ENCODE measurements at places on chromosomes 6 and 20. TPM values are rescaled to one million over a fixed set of nuclear protein-coding genes. Genes with fewer than 3 reads are reported as not detected.

DNA sequence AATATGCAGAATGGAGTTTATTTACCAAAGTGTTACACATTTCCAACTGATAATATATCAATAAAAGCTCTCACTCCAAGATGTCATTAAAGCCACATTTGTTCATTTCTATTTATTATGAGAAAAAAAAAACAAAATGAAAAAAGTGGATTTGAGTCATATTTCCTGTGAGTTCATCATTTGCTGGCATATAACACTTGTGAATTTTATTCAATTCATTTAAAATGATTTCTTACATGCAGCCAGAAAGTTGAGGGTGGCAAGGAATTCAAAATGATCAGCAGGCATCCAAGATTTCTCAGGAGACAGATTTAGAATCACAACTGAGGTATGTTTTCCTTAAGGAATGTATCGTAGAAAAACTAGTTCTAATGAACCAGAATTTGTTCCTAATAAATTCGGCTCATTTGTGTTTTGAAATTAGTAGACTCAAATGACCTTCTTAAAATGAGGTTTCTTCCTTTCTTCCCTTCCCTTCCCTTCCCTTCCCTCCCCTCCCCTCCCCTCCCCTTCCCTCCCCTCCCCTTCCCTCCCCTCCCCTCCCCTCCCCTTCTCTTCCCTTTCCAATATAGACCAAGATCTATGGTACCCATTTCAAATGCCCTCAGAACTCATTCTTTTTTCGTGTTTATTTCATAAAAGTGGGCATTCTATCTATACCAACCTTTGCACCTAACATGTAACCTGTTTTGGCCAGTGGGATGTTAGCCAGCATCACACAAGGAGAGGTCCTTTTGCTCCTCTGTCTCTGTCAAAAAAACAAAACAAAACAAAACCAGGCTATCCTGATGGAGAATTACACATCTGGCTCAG lies 357.9 kb upstream of the TSHZ2 start:
- DNase-seq = no peak

DNA sequence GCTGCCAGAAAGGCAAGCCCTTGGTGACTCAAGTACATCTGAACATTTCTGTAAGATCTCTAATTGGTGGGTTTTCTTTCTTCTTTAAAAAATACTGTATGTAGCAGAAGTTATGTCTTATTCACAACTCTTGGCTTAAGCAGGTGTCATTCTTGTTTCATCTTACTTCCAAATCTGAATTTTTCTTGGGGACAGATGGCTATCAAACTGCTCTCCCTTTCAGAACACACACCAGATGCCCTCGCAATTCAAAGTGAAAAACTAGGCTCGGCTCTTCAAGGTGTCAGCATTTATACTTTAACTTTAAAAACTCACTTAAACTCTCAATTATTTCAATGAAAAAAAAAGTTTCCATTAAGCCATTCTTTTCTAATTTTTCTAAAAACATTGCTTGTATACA lies 49.7 kb downstream of the PAK5 start:
- DNase-seq = no peak

DNA sequence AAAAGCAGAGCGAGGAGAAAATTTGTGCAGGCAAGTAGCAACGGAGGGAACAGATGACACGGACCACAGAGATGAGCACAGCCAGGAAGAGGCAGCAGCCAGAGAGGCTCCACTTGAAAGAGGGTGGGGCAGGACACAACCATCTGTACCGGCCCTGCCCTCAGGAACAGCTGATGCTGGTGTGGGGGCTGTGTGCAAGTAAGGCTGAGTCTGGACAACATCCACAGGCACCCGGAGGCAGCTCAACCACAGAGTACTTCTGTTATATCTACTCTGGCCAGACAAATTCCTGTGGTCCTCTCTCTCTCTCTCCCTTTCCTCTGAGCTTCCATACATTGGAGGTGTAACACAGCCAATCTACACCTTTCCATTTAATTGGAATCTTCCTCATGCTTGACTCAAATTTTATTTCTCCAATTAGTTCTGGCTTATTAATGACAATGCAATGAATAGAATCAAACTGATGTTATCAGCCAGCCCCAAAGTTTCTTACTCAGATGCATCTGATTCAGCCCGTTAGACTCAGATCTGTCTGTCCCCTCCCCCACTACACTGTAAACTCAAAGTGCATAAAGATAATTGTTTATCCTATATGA lies 24.9 kb downstream of the KIF13A start:
- no peak for DNase-seq

- DNase-seq = no peak
Observed at GRCh38 chr6:70377372-70377771, 35.9 kb upstream of the FAM135A start.

GRCh38 chr6:11683871-11684270 lies 94.7 kb downstream of the ADTRP start:
- no peak for DNase-seq

DNA sequence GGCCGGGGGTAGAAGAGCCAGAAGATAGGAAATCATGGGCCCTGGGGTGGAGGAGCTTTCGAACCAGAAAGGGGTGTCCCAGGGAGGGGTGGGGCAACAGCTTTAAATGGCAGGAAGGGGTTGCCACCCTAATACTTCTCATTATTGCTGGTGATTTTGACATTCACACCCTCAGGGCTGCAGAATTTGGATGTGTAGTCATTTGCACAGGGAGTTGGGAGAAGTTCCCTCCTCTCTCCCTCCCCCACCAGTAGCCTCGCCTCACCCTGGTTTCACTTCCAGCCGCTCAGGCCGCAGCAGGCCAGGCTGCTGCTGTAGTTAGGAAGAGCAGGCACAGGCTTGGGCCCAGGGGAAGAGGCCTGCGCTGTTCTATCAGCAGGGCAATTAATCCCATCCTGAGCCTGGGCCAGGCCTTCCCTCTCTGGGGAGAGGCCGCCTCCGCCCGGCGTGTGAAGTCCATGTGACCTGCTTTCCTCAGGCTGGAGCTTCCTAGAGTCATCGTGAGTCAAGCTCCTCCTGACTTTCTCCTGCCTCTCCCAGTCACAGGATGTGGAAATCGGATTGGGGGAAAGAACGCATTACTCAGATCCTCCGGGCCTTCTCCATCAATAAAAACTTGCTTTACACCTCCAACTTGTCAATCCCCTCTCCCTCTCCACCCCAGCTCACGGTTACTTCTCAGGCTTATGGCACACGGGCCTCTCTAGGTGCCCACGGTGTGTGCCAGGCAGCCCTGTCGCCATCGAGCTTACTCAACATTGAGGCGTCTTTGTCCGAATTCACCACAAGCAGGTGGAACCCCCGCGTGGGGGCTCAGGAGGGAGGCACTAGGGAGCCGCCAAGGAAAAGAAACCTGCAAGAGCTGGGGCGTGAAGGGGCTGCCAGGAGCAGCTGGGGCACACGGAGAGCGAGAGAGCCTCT lies 7.8 kb downstream of the ADTRP start:
- DNase-seq = peak; percentile 87

DNA sequence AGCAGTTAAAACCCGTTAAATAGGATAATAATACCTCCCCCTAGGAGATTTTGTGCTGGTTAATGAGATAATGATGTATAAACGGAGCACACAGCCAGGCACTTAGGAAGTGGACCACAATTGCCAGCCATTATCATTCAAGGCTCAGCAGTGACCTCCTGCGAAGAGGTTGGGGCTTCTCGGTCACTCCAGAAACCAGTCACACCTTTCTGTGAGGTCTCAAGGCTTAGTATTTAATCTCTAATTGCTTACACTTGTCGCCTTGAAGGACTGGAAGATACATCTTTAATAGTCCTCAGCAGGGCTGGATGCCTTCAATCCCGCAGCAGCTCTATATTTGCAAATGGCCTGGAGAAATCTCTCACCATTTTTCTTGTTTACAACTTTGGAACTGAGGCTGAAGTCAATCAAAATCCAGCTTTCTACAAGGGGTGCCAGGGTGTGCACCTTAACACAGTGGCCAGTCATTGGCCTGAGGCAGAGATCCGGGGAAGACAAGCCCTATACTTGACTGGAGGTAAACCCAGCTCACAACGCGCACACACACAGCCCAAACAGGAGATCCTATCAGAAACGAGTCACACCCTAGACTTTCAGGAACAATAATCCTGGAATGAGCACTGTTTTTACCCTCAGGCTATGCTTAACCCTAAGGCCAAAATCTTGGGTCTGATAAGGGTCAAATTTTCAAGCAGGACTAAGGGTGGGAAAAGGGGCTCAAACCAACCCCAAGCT lies 1.2 kb downstream of the POU5F1 start:
- DNase-seq = no peak

GRCh38 chr6:54525731-54526130 lies 217.5 kb downstream of the TINAG start:
- DNase-seq = no peak

- DNase-seq = no peak
Observed at GRCh38 chr6:14428269-14428668, 310.7 kb downstream of the CD83 start.

- DNase-seq = no peak
Observed at GRCh38 chr20:48019496-48019895, 234.2 kb upstream of the SULF2 start.

DNA sequence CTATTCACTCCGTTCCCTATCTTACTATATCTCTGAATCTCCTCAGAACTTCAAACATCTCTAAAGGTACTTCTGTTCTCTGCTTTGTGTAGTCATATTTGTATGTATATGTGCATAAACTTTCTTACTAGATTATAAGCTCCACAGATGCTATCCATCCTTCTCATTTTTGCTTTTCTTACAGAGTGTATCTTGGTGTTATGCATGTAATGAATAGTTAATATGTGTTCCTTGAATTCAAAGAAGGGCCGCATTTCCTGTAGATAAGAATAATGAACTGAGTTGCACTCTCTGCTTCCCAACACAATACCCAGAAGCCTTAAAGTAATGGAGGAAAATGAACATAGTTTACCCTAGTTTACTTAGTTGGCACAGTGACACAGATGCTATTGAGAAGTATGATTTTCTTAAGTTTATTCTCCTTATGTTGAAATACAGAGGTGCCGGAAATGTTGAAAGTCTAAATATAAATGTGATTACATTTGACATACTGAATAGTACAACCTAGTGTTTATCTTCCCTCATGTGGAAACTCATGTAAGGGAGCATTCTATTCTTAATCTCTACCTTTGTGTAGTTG lies 6.0 kb downstream of the NUS1 start:
- no peak for DNase-seq

DNA sequence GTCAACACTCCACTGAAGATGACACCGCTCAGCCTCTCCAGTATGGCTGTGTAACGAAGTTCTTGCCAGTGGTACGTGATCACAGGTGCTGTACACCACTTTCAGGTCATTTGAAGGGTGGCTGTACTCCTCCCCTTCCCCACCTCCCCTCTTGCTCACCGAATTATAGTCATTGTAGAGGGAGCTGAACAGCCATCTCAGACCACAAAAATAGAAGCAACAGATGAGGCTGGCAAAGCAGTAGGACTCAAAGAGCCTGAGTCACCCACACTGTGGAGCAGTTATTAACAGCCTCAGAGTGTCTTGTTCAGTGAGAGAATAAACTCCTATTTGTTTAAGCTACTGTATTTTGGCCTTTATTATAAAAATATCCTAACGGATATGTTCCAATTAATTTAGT lies 192.5 kb upstream of the MCHR2 start:
- DNase-seq = no peak

DNA sequence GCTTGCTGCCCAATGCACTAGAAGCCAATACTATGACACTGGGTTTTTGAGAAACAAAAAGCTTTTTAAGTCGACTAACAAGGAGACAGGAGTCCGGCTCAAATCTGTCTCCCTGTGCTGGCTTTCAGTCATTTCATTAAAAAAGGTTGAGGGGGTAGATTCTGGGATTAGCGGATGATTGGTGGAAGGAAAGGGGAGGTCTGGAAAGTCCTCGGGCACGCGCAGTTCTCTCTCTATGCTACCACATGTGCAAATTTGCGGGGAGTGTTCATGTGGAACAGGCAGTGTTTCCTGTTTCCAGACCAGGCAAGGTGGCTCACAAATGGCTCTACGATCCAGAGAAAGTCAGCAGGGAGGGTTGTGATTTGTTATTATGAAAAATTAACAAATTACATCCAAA lies 89.1 kb upstream of the TOX2 start:
- DNase-seq = no peak

DNA sequence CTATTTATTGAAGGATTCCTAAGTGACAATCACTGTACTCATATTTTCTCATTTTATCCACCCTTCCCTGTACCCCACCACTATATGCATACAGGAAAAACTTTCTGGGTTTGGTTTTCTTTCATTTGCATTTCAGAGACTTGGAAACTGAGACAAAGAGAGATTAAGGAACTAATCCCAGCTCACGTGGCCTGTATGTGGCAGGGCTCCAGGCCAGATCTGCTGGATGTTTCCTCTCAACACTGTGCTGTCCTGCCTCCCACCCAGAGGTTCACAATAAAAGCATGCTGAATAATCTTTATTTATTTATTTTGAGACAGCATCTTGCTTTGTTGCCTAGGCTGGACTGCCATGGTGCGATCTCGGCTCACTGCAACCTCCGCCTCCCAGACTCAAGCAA lies 50.2 kb downstream of the CEP162 start:
- DNase-seq = no peak

GRCh38 chr6:128131036-128131435 lies 230.2 kb upstream of the THEMIS start:
- no peak for DNase-seq

DNA sequence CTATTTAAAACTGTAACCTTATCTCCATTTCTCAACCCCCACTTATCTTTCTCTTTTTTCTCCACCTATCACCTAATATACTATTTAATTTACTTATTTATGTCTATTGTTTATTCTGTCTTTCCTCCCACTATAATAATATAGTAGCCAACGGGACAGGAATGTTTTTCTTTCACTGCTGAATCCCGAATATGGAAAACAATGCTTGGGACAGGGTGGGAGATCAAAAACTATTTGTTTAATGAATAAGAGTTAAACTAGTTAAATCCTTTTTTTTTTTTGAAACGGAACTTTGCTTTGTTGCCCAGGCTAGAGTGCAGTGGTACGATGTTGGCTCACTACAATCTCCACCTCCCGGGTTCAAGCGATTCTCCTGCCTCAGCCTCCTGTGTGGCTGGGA lies 6.4 kb downstream of the SRPK1 start:
- DNase-seq = no peak

- no peak for DNase-seq
Observed at GRCh38 chr6:151699719-151700118, 107.8 kb upstream of the ESR1 start.

DNMT3B gene
- polyA plus RNA-seq = 0.39 TPM

RFX6 gene
- not detected for polyA plus RNA-seq

TMC2 gene
- polyA plus RNA-seq = not detected

DOK5 gene
- not detected for polyA plus RNA-seq

LAMA4 gene
- not detected for polyA plus RNA-seq

EPHA7 gene
- not detected for polyA plus RNA-seq

MYLK2 gene
- not detected for polyA plus RNA-seq

PLEKHG1 gene
- polyA plus RNA-seq = 0.08 TPM
